ENCODE measurements at places on chromosomes 6 and 20. TPM values are rescaled to one million over a fixed set of nuclear protein-coding genes. Genes with fewer than 3 reads are reported as not detected.
A peak's percentile ranks its signal among the peaks of the same experiment; 100 is the strongest.

DNA sequence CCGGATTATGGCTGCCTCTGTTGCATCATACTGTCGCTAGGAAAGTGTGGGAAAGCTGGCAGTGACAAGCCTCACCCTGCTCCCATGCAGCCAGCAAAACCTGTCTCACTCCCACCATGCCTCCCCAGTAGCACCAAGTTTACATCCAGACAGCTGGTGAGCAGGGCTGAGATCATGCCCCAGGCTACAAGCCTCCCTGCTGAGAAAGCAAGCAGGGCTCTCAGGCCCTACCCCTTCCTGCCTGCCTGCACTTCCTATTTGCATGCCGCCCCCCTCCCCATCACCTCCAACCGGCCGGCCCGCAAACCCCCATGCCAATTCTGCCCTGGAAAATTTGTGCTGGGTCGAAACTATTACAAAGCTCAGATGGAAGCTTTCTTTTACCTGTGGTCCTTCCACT lies 408.2 kb upstream of the FKBP1C start:
- DNase-seq, result no peak

DNA sequence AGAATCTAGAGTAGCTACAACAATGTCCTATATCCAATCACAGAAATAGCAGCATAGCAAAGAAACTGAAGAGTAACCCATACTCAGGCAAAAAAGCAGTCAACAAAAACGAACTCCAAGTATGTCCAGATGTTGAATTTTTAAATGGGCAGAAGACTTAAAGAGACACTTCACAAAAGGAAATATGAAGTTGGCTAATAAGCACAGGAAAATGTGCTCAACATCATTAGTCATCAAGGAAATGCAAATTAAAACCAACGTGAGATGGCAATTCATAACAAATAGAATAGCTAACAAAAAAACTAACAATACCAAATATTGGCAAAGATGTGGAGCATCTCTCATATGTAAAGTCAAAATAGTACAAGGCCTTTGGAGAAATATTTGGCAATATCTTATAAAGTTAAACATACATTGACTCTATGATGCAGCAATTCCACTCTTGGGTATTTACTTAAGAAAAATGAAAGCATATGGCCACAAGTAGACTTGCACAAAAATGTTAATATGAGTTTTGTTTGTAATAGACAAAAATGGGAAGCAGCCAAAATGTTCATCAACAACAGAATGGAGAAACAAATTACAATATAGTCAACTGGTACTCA lies 37.7 kb downstream of the FRK start:
- no peak for DNase-seq

NEU1 gene
- total RNA-seq, result 26.8 TPM

HLA-DMB gene
- total RNA-seq, result 15.8 TPM

GSTA2 gene
- total RNA-seq, result not detected

DNA sequence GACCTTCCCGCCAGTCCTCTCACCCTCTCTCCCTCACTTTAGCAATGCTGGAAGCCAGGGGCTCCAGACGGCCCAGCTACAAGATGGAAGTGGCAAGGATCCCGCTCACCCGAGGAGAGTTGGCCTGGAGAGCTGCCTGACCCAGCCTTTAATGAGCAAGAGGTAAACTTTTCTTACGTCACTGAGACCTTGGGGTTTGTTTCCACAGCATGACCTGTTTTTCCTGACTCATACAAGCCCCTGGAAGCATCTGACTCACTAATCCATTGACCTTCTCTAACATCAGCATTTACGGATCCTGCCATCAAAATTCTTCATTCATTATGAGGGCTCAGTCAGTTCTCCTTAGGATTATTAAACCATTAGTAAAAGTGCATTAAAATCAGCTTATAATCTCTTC lies 120.4 kb downstream of the MYLK4 start:
- peak; percentile 43 for DNase-seq

GRCh38 chr6:87661503-87661902 lies 40.5 kb downstream of the AKIRIN2 start:
- no peak for DNase-seq

DNA sequence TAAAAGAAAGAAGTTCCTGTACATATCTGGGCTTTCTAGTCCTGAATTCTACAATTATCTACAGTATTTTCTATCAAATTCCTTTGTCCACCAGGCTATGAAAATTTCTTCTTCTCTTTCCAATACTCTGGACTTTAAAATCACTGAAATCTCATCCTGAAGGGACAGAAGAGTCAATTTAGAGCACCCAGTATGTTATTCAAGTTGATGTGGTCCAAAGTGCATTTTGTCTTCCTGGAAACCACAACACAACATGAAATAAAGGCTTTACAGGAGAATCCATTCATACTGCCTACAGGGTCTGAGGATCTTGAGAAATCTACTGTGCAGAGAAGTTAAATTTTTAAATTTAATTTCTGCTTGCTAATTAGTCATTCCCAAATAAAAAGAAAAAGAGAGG lies 94.9 kb upstream of the ADGRF1 start:
- DNase-seq, result no peak

Data from left cardiac atrium (tissue), 4 donors.